ENCODE measurements at places on chromosomes 12 and 14.

DNA sequence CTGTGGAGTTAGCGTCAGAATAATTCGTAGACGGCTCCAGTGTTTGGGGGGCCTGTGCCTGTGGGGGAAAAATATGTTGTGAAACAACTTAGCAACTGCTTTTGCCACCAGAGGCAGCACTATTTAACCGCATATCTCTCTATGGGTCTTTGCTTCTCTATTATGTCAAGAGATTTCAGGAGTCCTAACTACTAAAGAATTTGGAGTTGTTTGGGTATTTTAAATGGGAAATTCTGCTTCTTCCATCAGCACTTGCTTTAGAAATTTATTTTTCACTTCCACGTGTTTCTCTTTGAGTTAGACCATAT is 594 bp upstream of the CLEC14A start:
- no peak for DNase-seq

DNA sequence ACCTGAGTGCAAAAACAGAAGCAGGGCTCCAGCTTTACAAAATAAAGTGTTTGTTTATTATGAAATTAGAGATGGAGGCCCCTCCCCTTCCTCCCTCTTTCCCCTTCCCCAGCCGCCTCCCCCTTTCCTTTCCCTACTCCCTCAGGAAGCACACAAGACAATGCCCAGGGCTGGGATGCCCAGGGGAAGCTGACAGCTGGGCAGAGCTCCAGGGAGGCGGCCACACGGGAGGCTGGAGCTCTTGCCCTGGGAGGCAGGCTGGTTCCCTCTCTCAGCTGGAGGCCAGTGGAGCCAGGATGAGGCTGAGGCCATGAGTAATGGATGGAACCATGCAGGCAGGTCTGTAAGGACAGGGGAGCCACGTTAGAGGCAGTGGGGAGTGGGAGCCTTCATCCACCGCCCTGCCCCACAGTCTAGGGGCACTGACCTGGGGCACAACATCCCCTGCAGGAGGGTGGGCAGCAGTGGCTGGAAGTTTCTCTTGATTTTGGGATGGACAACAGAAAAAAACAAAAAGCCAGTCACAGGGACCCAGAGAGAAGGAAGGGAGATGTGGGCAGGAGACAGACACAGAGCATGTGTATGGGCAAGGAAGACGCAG is 5.1 kb downstream of the PSMB11 start:
- no peak for DNase-seq

- no peak for DNase-seq
These were observed 54.4 kb downstream of the PELI2 start for GRCh38 chr14:56172571-56172971.

GRCh38 chr12:104784592-104784991 is 173.5 kb downstream of the SLC41A2 start:
- no peak for DNase-seq

DNA sequence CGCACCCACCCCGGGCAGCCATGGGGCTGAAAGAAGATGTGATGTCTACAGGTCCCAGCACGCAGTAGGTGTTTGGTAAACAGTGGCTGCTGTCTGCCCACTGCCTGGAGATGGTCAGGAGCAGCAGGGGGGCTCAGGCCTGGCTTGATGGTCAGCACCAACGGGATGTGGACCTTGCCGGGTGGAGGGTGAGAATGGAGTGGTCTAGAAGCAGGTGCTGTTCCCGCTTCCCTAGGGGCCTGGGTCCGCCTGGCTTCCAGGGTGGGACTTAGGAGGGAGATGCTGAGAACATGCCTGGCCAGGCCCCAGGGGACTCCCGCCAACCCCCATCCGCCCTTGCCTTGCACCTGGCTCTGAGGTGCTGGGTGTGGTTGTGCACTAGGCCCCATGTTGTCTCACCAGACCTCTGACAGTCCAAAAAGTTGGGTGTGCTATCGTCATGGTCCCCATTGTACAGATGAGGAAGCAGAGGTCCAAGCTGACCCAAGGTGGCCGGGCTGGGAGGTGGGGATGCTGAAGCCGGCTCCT is 12.9 kb downstream of the FAM222A start:
- DNase-seq = peak; percentile 1

DNA sequence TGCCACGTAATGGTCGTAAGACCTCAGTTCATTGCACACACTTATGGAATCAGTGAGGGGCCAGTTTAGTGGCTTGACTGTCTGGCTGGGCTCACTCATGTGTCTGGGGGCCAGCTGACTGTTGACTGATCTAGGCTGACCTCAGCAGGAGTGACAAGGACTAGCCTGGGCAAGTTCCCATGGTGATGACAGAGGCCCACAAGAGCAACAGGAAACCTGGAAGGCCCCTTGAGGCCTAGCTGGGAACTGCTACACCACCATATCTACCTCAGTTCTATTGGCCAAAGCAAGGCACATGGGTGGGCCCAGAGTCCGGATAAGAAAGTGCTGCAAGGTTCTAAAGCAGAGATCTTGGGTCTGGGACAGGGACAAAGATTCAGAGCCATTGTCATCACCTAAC is 21.3 kb upstream of the RFLNA start:
- DNase-seq = no peak

DNA sequence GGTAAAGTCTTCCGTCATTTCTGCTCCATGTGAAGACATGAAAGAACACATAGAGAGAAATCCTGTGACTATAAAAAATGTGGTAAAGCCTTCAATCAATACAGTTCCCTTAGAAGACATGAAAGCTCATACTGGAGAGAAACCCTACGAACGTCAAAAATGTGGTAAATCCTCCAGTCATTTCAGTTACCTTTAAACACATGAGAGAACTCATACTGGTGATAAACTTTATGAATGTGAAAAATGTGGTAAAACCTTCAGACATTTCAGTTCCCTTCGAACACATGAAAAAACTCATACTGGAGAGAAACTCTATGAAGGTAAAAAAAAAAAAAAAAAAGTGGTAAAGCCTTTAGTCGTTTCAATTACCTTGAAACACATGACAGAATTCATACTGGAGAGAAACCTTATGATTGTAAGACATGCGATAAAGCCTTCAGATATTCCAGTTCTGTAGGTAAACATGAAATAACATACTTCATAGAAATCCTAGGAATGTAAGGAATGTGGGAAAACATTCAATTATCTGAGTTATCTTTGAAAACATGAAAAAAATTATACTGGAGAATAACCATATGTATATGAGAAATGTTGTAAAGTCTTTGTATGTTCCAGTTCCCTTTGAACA is 60.4 kb downstream of the MAP4K5 start:
- no peak for DNase-seq

DNA sequence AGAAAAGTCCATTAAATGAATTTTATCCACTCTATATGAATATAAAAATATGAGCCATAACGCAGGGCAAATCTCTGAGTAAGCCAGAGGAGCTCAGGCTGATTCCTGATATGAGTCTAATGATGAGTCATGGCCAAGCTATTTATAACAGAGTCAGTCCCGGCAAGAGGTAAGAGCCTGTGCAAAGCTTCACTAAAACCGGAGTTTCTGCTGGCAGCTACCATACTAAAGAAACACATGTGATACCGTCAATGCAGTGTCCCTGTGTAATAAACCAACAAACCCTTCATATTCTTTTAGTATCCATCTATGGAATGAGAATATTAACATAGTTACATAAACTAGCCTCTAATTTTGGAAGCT is 319.4 kb downstream of the KCNC2 start:
- no peak for DNase-seq

DNA sequence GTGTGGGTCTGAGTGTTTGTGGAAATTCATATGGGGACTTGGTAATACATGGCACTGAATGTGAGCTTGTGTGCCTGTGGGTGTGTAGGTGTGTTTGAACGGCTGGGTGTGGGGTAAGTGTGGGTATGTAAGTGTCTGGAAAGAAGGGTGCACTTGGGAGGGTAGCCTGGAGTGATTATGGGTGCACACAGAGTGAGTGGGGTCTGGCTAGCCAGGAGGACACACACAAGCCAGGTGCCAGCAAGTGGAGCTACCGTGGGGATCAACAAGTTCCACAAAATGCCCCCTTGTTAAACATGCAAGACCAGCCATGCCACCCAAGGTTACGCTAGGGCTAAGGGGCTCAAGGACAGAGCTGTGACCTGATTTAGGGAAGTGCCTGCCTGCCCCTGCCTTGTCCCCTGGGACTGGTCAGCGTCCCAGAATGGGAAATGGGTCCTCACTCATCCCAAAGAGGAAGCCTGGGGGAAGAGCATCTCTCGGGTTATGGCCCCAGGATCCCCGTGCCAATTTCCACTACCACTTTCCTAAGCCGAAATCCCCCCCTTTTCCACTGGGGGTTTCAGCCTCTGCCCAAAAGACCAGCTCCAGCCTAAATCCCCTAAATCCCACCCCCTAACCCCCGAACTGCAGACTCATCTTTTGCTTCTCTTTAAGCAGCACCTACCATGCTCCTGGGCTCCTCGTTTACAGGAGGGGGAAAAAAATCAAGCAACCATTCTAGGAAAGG is 118.6 kb downstream of the DICER1 start:
- no peak for DNase-seq

DNA sequence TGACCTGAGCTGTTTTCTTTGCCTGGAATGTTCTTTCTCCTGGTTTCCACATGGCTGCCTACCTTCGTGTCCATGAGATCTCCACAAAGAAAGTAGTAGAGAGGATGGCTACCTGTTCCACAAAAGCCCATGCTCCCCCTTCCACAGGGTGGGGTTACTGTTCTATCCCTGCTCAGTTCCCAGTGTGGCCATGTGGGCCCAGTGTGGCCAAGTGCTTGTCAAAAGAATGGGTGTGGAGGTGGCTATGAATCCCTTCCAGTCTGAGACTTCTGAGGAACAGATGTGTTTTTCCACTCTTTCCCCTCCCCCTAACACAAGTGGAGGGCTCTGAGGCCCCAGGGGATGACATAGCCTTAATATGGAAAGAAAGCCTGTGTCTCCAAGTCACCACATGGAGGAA is 26.2 kb upstream of the HSP90B1 start:
- no peak for DNase-seq

GRCh38 chr12:44157359-44157758 is 321.5 kb downstream of the TMEM117 start:
- DNase-seq = no peak

GRCh38 chr12:104699489-104700190 is 242.9 kb downstream of the CHST11 start:
- DNase-seq = no peak

- DNase-seq = no peak
These were observed 439 bp downstream of the GOLGA5 start for GRCh38 chr14:92794547-92794941.

GRCh38 chr14:88616697-88617096 is 53.9 kb downstream of the ZC3H14 start:
- no peak for DNase-seq

GRCh38 chr12:43884683-43885410 is 49.0 kb downstream of the TMEM117 start:
- no peak for DNase-seq

- DNase-seq = no peak
These were observed 109.5 kb downstream of the DIP2B start for GRCh38 chr12:50614167-50614759.

DNA sequence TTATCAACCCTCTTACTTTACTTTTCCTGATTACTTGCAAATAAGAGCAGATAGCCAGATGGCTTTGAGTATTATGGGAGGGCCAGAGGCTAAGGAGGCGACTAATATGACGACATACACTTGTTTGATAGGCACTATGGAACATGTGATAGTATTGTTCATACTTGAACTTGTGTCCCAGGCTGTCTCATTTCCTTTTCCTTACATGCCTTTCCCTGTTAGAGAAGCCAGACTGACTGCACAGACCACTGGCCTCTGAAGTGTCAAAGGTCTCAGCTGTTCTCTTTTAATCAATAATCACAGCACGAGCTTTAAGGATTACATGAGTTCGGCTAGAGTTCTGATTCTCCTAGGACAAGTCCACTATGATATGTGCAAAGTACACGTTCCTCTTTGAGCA is 326.0 kb downstream of the PRKD1 start:
- DNase-seq = no peak

GRCh38 chr12:53381731-53382630 is 2.0 kb downstream of the SP1 start:
- peak; percentile 17 for DNase-seq

DNA sequence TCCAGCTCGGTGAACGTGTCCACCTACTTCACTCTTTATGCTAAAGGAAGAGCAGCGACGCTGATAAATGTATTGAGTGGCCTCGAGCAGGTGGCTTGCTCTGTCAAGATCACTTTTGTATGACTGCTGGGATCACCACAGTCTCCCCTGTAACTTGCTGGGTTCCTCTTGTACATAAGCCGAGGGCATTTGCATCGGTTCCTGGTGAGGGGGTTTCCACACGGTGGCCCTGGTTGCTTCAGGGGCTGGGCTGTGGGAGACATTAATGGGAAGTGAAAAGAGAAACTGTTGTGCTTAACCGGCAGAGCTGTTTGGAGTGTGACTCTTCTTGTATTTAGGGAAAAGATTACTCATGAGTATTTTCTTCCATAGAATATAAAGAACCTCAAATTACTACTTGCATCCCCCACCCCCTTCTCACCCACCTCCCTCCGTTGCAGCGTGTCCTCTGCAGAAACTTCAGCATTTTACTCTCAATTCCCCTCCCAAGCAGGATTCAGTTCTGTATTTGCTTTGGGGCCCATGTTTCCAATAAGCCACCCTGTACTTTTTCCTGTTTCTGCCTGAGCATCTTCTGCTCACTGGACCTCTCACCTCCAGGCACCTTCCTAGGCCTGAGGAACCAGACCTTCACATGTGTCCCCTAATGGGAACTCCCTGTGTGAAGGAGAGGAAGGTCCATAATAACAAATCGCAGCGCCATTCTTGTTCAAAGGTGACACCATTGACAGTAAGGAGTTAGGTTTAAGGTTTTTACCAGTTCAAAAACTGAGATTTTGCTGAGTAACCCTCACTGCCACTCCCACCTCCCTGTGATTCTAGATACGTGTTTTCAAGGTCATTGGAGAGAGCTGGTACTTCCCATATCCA is 187.0 kb downstream of the ETV6 start:
- DNase-seq = peak; percentile 68

DNA sequence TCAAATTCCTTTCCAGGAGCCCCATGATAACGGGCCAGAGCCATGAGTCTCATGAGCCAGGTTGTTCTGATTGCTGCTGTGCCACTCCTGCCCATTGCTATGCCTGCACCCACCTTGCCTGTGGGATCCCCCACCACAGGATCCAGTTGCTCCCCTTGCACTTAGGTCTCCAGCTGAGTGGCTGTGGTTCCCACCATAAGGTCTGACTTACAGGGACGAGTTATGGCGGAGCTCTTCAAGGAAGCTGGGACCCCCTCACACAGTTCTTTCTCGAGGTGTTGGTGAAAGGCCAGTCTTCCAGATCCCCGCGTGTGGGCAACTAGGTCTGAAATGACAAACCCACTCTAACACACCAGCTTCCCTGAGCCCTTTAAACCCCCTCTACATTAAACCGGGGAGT is 111.9 kb upstream of the C14orf180 start:
- DNase-seq = no peak
